ENCODE measurements at places on chromosomes 7 and 10.
A peak's percentile ranks its signal among the peaks of the same experiment; 100 is the strongest.

- no peak for DNase-seq
Observed at GRCh38 chr10:130368761-130369560, 232.8 kb downstream of the GLRX3 start.

DNA sequence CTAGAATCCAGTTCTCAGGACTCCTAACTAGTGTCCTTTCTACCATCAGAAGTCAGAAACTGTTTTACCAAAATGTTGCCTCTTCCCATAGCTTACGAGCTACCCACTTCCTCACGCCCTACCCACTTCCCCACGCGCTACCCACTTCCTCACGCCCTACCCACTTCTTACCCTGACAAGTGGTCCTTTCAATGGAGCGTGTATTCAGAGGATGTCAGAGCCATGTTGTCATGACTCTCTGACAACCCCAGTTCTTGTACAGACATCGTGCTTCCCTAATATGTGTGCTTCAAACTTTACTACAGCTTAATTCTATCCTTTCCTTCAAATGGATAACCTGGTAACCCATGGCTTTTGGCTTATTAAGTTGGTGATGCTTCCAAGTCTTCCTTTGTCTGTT is 84.8 kb upstream of the PHF14 start:
- no peak for DNase-seq

GRCh38 chr10:71828702-71829101 is 22.3 kb downstream of the PSAP start:
- no peak for DNase-seq

GRCh38 chr10:43044448-43044921 is 32.4 kb upstream of the RET start:
- no peak for DNase-seq

DNA sequence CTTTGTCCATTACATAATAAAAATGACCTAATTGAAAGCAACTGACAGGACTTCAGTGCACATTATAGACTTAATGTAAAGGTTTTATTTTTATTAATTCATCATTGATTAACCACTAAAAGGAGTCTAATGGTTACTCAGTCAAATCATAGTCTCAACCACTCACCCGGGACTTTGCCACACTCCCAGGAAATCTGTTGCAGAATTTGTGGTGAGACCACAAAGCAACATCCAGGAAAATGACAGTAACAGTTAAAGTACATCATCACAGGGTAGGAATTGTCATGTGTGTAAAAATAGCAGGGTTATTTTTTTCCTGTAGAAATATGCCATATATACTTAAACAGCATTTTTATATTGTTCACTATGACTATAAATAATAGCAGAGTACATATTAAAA is 6.3 kb upstream of the HGF start:
- DNase-seq, result no peak

DNA sequence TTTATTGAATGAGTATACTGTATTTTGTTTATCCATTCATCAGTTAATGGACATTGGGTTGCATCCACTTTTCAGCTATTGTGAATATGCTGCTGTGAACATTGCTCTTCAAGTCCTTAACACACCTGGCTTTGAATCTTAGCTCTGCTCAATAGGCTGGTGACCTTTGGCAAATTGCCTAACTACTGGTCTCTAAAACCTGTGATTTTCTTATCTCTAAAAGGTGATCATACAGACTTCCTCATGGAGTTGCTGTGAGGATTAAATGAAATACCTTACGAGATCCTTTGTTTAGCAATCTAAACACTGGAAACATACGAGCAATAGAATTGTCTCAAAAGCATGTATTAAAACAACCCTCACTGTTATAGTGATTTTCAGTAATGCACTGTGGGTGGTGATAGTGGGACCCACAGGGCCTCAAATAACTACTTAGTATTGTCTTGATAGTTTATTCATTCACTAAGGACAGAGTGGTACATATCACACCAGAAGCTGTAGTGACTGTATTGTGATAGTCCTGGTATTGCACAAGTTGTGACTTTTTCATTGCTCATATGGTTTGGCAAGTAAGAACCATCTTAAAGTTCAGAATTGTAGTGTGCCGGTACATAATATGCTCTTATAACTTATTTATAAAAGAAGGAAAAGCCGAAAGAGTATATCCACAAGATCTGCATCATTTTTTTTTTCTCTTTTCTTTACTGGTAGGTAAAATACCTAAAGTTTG is 257.6 kb downstream of the EXOC4 start:
- DNase-seq, result no peak

GRCh38 chr10:84755311-84755710 is 426.9 kb downstream of the CCSER2 start:
- no peak for DNase-seq

GRCh38 chr10:90930070-90930837 is 9.4 kb upstream of the ANKRD1 start:
- DNase-seq, result peak; percentile 29

GRCh38 chr7:78139335-78139734 is 340.8 kb downstream of the PHTF2 start:
- DNase-seq, result no peak

GRCh38 chr10:63154546-63155387 is 21.6 kb downstream of the NRBF2 start:
- no peak for DNase-seq

DNA sequence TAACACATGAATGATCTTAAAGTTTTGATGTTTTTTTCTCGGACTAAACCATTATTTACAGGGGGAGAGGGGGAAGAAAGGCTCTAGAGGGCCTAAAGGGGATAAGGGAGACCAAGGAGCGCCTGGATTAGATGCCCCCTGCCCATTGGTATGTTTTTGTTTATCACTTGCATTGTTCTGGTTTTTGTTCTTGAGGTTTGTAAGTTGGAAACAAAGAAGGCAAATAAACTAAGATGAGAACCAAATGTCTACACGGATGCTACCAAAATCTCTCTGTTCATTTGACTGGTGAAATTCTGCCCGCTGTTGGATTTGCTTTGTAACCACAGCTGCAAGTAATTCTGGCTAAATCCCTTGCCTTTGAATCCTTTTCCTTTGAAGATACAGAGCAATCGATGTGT is 99.8 kb upstream of the MACROH2A2 start:
- no peak for DNase-seq

- no peak for DNase-seq
Observed at GRCh38 chr7:130292682-130293257, at the start of gene CPA4. CPA4 (plus strand) TSS chr7:130293161; CDS start chr7:130293181, 20 bp downstream.

- no peak for DNase-seq
Observed at GRCh38 chr10:71031026-71031425, 142.7 kb upstream of the PCBD1 start.

- DNase-seq, result no peak
Observed at GRCh38 chr10:3876350-3876962, 91.4 kb upstream of the KLF6 start.

Data from thyroid gland (tissue), 4 donors.